ENCODE measurements at places on chromosomes 16 and 17. TPM values are rescaled to one million over a fixed set of nuclear protein-coding genes. Genes with fewer than 3 reads are reported as not detected.

DNA sequence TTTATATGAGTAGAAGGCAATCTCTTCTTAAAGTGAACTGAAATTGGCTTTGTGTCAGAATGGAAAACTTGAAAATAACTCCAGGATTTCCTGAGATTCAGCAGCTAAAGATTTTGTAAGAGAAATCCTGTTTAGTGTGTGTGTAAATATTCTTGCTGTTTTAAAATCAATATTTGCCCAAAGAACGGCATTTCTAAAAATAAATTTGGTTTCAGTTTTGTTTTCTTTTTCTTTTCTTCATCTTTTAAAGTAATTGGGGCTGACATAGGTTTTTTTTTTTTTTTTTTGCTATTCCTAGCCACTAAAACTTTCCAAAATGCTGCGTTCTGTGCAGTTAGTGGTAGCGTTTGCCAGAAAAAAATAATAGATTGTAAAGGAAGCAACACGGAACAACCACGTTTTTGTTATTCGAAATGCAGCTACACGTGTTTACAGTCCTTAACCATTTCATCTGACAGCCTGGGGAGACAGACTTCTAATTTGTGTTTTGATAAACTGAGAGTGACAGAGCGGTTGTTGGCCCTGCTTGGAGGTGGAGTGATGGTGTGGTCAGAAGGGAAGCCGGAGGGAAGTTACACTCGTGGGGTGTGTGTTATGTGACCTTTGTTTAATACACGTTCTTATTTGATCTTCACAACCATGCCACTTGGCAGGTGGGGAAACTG, 21.6 kb upstream of the SMPD3 start:
- DNase-seq: no peak

- no peak for DNase-seq
Observed at GRCh38 chr17:45144199-45145034, 3.9 kb upstream of the HEXIM1 start.

DNA sequence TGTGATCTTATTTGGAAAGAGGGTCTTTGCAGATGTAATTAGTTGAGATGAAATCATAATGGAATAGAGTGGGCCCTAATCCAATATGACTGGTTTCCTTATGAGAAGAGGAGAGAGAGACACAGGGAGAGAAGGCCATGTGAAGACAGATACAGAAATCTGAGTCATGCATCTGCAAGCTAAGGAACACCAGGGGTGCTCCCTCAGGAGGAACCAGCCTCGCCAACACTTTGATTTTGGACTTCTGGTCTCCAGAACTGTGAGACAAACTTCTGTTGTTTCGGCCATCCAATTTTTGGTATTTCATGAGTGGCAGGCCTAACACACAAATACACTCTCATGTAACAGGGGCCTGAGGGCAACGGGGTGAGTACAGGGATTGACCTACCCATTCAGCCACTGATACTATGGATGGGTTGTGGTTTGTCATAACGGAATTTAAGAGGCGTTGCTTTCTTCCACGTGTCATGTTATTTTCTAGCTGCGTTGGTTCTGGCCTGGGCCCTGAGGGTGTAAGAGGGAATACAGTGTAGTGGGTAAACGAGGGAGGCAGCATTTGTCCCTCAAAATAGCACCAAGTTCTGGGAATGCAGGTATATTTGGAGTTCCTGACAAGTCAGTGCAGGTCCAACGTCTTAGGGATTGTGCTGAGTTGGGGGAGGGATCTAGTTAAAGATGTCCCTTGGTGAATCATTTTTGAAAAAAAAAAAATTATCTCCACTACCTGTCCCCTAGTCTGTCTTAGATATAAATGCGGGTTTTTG, 17.7 kb downstream of the PLCG2 start:
- DNase-seq: no peak

DNA sequence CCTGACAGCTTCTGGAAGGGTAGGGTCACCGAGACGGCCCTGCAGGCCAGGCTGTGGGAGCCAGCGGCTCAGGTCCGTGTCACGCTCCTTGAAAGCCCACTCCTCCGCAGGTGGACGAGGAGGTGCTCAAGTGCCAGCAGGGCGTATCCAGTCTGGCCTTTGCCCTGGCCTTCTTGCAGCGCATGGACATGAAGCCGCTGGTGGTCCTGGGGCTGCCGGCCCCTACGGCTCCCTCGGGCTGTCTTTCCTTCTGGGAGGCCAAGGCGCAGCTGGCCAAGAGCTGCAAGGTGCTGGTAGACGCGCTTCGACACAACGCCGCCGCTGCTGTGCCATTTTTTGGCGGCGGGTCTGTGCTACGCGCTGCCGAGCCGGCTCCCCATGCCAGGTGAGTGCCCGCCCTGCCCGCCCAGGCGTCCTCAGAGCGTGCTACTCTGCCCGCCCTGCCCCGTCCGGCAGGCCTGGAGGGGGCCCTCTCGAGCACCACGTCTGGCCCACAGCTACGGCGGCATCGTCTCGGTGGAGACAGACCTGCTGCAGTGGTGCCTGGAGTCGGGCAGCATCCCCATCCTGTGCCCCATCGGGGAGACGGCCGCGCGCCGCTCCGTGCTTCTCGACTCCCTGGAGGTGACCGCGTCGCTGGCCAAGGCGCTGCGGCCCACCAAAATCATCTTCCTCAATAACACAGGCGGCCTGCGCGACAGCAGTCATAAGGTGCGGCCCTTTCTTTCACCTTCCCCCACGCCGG, 1.3 kb downstream of the NAGS start:
- DNase-seq: no peak

DNA sequence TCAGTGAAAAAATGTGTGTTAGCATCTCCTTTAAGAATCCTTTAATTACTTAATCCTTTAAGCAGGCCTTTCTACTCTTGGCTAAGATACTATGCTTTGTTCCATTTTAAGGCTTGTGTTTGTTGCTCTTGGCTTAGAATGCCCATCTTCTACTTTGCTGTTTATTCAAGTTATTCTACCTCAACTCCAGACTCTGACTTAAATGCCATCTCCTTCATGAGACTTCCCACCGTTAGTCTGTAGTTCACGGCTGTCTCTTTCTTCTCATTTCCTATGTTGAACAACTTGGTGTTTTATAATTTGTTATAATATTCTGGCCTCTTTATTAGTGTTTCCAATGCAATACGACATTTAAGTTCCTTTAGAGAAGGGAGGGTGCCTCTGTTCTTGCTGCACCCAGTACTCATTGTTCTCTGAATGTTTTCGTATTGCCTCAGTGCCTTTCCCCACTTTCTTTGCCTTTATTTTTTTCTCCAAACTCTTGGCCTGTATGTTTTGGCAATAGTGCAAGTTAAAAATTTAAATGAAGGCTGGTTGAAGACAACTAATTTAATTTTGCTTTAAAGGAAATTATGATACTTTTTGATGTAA, 6.1 kb upstream of the KRT10 start:
- DNase-seq: no peak

GRCh38 chr16:56610017-56610608, 1.7 kb downstream of the MT2A start:
- DNase-seq: no peak

DNA sequence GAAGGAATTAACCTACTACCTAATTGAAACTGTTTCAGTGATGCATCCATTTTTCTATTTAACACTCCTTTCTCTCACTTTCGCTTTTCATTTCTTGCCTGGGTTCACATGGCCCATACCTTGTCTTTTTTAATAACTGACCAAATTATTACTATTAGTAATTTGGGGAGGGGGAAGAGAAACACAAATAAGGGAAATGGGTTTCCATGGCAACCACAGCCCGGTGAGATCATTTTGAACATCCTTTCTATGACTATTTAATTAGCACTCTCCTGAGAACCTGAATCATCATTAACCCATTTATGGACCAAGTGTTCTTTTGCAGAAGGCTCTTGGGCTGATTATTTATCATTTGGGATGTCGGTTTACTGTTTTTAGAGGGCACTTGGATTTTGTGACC, 628.2 kb upstream of the SALL1 start:
- no peak for DNase-seq

DNA sequence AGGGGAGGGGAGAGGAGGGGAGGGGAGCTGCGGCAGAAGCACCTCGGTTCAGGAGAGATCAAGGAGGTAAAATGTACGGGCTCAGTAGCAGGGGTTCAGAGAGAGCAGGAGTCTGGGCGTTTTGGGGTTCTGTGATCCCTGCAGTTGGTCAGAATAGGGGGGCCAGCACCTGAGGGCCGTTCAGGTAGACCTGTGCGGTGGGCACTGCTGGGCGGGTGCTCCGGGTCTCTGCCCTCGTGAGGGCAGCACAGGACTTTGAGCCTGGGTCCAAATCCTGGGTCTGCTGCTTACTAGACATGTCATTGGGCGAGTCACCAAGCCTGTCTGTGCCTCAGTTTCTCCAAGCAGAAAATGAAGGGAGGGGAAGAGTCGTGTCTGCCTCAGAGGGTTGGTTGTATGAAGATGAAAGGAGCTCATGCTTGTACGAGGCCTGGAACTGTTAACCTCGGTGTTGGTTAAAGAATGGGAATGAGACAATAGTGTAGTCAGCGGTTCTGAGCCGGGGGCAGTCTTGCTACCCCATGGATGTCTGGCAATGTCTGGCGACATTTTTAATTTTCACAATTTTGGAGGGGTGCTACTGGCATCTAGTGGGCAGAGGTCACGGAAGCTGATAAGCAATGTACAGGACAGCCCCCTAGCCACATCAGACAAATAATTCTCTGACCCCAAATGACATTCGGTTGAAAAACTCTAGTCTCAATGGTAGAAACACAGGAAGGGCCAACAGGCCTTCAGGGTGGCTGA, 35.4 kb downstream of the OR1D5 start:
- DNase-seq: no peak

- no peak for DNase-seq
Observed at GRCh38 chr17:5128905-5129535, 13.2 kb downstream of the USP6 start.

DNA sequence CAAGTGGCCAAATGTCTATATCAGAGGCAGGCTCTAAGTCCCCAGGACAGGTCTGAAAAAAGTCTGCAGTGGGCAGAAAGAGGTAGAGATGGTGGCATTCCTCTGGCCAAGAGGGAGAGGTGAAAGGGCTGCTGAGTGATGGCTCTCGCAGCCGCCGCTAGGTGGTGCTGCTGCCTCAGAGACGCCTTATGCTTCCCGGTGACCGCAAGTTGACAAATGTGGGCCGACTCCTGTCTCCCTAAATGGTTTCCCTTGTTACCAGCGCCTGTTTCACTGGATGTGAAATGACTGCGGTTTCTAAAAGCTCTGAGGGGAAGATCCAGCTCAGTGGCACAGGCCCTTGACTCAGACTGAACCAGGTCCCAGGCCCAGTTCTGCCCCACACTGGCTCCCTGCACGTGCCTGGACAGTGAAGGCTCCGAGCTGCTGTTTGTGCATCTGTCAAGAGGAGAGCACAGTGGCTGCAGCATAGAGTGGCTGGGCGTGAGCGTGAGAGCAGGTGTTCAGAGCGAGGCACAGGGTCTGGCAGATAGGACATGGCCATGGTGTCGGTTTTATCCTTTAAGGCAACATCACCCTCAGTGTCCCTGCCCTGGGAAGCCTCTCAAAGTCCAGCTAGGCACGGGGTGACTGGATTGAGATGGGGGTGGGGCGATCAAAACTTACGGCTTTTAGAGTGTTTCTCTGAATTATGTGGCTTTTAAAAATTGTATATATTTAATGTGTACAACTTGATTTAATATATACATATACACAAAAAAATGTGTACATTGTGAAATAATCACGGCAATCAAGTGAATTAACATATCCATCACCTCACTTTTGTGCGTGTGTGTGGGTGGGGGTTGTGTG, 19.9 kb downstream of the CLEC16A start:
- no peak for DNase-seq

DNA sequence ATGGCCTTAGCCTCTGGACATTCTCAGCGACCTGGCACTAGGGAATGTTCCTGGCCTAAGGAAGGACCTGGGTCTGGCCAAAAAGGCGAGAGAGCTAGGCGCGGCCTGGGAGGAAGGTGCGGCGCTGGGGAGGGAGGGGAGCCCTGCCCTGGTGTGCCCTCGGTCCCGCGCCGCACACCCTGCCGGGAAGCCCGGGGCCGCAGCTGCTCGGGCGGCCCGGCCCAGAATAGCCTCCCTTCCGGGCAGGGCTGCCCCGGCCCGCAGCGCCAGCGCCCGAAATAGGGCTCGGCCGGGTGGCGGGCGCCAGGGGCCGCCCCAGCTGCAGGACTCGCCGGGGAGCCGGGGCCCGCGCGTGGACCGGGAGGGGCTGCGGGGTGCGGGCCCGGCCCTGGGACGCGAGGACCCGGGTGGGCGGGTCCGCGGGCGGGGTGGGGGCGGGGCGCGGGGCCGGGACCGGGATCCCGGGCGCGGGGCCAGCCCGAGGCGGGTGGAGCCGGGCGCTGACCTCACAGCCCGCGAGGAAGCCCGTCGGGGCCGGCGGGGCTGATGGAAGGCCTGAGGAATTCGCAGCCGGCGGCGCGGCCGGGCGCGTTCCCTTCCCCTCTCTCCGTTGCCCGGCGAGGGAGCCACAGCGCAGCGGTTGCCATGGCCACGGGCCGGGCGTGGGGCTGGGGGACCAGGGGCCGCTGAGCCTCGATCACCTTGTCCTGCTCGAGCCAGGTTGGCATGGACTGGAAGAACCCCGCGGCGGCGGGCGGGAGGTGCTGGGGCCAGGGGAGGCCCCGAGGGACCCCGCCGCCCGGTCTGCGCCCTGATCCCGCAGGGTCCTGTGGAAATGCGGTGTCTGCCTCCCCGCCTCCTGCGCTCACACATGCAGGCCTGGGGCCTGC, 18.1 kb downstream of the SOCS3 start:
- no peak for DNase-seq

- DNase-seq: no peak
Observed at GRCh38 chr16:89887243-89887642, 13.9 kb downstream of the TCF25 start.

Gene TEX19
- total RNA-seq: not detected

Gene TMEM235
- total RNA-seq: not detected

Gene MYADML2
- 0.42 TPM for total RNA-seq

Gene VASN
- total RNA-seq: 20.8 TPM
